ENCODE measurements at places on chromosomes 4 and X.

DNA sequence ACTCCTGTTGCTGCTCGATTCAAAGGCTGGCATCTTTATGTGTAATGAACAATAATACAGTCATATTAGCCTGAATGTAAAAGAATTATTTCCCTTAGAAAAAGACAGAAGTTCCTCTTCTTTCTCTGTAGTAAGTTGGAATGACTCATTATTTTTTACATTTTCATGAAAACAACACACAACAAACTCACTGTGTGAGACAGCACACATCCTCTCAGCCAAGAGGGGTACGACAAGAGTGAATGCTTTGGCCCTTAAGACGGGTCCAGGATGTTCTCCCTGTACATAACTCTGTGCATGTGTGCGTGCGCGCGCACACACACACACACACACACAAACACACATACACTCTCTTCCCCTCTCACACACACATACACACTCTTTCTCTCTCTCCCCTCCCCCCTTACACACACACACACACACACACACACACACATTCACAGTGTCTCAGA, 72.8 kb downstream of the MANBA start:
- no peak for DNase-seq

DNA sequence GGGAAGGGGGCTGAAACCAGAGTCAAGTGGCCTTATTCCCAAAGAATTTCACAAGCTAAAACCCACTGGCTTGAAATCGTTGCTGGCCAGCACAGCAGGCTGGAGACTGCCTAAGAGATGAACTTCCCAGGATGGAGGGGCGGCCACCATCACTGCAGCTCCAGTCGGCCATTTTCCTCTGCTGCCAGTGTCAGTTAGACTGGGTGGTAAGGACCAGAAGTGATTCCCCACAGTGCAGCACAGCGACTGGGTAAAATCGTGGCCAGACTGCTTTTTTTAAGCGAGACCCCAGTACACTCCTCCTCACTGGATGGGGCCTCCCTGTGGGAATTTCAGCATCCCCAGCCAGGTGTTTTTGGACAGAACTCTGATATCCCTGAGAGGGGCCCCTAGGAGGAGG, 428.0 kb downstream of the SPIN4 start:
- no peak for DNase-seq

DNA sequence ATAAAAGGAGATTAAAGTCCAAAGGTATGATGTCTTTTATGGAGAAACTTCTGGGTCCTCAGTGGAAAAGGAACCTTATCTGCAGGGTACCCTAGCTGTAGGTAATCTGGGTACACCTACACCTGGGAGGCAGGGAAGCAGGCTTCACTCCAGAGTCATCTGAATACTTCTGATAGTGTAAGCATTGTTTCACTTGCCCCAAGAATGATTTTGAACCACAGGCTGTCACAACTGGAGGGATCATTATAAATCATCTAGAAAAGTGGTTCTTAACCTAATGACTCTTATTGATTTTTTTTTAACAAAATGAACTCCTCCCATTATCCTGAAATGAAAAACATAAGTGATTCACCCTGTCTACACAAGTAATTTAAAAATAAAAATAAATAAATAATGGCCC, 44.0 kb upstream of the STK26 start:
- DNase-seq, result no peak

GRCh38 chr4:182582245-182582644, 334.9 kb downstream of the DCTD start:
- no peak for DNase-seq

DNA sequence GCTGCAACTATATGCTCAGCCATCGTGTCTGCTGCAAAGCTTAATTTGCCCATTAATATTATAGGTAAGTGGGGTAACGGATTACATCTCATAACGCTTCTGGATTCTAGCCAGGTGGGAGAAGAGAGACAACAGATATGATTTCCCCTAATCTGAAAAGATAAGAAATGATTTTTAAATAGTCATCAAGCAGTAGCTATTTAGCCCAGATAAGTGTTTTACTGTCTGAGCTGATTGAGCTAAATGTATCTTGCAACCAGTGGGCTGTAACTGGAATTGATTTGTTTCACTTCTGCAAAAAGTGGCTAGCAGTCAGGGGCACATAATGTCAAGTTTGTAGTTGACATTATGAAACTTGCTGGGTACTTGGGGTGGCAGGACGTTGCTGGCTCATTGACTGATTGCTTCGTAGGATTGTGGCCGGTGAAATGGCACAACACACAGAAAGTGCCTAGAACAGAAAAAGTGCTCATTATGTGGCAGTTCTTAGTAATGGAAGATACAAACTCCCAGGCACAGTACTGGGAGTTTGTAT, 18.5 kb downstream of the LAP3 start:
- DNase-seq, result no peak
